ENCODE measurements at places on chromosomes 13 and 19. TPM values are rescaled to one million over a fixed set of nuclear protein-coding genes. Genes with fewer than 3 reads are reported as not detected.

PEG3 gene
- not detected for total RNA-seq

NCR1 gene
- total RNA-seq: 0.26 TPM

ZNF382 gene
- total RNA-seq: 12.0 TPM

CGB1 gene
- total RNA-seq: not detected

PNMA8B gene
- total RNA-seq: not detected

PCDH17 gene
- total RNA-seq: not detected

CFAP97D2 gene
- not detected for total RNA-seq

WDR88 gene
- total RNA-seq: not detected

ANGPTL8 gene
- not detected for total RNA-seq

TTYH1 gene
- total RNA-seq: 0.99 TPM

DMWD gene
- total RNA-seq: 20.6 TPM

- DNase-seq: peak; percentile 51
Measured at GRCh38 chr13:102779436-102780159, 6.0 kb upstream of the TEX30 start.

- no peak for DNase-seq
Measured at GRCh38 chr19:42285541-42285941, 16.4 kb upstream of the PRR19 start.

- peak; percentile 31 for DNase-seq
Measured at GRCh38 chr13:114019367-114019766, 45.5 kb upstream of the C13orf46 start.

DNA sequence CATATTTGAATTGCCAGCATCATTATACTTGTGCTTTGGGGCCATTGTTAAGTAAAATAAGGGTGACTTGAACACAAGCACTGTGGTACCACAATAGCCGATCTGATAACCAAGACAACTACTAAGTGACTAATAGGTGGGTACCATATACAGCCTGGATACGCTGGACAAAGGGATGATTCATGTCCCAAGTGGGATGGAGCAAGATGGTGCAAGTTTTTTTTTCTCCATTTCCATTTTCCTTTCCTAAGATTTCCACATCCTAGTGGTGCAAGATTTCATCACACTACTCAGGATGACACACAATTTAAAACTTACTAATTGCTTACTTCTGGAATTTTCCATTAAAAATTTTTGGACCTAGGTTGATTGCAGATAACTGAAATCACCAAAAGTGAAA lies 15.1 kb downstream of the BRCA2 start:
- DNase-seq: no peak

- no peak for DNase-seq
Measured at GRCh38 chr13:30720172-30720869, 15.0 kb upstream of the ALOX5AP start.

DNA sequence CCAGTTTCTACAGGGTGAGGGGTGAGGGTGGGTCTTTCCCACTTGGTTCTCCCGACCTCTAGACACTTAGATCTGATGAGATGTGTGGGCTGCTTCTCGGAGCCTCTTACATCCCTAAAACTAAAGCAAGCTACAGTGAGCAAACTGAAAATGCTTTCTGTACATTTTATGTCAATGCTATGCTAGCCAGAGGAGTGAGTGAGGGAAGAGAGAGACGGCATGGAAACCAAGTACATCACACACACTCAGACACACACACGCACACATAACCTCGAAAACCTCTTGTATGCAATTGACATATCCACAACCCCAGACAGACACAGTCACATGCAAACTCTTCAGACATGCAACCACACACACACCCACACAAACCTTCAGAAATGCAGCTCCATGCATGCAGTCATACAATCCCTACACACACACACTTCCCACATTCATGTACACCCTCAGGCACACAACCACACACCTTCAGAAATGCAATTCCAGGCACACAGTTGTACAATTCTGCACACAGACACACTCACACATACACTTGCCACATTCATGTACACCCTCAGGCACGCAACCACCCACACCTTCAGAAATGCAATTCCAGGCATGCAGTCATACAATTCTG lies 1.4 kb downstream of the SLC1A6 start:
- DNase-seq: no peak

DNA sequence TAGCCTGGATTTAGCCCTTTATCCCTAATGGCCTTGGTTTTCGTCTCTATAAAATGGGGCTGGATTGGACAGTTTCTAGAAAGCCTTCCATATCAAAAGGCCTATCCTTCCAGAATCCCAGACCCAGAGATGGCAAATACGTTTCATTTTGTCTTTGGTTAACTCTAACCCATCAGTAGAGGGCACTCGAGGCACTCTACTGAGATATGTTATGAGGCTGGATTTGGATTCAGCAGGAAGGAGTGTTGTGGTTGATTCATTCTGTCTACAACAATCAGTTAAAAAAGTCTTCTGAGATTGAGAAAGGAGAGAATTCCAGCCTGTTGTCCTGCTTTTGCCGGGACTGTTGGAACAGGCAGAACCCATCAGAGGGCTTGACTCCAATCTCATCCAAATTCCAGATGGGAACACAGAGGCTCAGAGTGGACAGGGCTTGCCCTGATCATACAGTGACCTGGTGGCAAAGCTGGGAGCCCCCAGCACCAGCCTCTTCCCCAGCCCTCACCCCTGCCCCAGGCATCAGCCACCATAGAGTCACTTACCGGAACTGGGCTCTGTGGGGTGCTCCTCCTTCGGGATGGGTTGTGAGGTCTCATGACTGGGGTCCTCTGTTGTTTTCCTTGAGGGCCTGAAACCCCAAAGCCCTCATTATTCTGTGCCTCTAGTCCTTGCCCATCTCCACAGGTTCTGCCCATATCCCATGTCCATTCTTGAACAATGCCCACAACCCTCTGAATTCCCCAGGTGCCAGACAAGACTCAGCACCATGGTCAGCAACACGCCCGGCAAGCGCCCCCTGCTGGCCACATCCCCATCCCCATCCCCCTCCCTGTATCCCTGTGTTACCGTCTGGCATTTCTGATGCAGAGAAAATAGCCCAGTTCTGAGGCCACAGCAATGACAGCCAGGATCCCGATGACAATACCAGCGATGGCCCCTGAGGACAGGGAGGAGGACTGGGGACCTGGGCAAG lies 12.3 kb upstream of the ZNF180 start:
- DNase-seq: peak; percentile 41

DNA sequence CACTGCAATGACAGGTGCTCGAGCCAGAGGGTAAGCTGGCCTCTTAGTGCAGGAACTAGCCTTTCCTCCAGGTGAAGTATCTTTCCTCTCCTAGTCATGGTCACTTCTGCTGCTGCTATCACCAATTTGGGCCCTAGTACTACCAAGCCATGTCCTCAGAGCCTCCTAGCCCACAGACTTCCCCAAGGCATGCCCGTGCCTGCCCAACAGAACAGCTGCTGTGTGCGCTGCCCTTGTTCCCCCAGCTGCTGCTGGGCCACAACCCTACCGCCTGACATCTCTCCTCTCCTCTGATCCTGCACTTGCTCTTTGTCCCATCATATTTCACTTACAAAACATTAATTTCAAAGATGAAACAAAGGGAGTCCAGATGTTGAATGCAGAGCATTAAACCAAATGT lies 168.5 kb upstream of the FREM2 start:
- no peak for DNase-seq

- DNase-seq: no peak
Measured at GRCh38 chr13:43883631-43884030, 3.9 kb downstream of the LACC1 start.

DNA sequence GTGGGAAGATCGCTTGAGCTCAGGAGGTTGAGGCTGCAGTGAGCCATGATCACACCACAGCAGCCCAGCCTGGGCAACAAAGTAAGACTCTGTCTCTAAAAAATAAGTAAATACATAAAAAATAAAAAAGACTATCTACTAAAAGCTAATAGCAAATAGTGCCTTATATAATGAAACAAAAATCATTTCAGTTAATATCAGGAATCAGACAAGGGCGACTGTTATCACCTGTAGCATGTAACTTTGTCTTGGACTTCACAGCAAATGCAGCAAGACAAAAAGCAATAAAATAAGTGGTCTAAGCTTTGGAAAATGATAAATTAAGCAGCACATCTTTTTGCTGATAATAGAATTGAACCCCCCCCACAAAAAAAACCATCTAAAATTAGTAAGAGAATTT lies 21.2 kb upstream of the GPI start:
- no peak for DNase-seq

GRCh38 chr13:111330066-111330610 lies 9.7 kb downstream of the TEX29 start:
- DNase-seq: no peak

GRCh38 chr13:35987572-35988513 lies 143.3 kb downstream of the DCLK1 start:
- DNase-seq: no peak

GRCh38 chr13:54394908-54395307 lies 1366.3 kb downstream of the OLFM4 start:
- no peak for DNase-seq

DNA sequence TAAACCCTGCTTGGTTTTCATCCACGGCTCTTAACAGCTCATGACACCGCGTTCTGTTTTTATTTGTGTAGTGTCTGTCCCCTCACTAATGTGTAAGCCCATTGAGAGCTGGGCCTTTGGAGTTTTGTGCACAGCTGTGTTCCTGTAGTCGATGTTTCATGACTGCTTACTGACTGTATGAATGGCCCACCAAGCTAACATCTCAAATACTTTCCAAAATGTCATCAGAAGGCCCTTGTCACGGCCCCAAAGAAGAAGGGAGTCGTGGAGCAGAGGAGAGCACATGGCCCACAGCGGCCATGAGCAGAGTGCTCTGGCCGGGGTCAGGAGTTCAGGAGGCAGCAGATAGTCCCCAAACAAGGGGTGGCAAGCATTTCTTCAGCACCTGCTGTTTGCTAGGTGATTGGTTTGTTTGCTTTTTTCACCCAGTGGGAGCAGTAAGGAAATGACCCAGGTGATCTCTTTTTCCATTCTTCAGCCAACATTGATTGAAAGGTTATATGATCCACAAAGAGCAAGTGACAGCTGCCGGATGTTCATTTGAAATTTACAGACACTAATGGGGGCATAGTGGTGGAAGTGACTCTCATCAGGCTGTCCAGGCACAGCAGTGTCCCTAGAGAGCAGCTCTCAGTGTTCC lies 315.2 kb downstream of the ATP8A2 start:
- DNase-seq: no peak
